ENCODE measurements at places on chromosomes 16 and 17.
A peak's percentile ranks its signal among the peaks of the same experiment; 100 is the strongest.

DNA sequence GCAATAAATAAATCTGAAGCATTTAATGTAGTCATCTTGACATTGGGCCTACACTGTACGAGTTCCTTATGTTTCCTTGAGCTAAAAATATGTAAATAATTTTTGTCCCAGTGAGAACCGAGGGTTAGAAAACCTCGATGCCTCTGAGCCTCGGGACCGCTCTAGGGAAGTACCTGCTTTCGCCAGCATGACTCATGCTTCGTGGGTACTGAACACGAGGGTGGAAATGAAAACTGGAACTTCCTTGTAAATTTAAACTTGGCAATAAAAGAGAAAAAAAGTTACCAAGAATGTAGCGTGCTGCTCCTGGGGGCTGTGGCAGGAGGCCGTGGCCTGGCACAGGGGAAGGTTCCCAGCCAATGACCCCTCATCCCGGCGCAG is 74.1 kb downstream of the SOCS1 start:
- no peak for DNase-seq

DNA sequence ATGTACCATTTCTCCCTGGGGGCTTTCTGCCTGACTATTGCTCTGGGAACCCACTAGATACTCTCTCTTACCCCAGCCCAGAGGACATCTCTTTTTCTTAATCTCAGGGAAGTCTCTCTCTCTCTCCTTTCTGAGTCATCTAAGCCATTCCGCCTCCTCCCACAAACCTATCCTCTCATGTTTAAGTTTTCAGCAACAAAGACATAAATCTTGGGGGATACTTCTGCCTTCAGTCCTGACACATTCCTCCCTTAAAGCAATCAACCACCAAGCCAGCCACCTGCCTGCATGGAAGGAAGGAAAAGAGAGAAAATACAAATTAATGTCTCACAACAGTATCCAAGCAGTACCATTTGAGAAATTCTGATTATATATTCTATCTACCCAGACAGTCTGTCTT is 128.8 kb downstream of the HS3ST2 start:
- DNase-seq = no peak

DNA sequence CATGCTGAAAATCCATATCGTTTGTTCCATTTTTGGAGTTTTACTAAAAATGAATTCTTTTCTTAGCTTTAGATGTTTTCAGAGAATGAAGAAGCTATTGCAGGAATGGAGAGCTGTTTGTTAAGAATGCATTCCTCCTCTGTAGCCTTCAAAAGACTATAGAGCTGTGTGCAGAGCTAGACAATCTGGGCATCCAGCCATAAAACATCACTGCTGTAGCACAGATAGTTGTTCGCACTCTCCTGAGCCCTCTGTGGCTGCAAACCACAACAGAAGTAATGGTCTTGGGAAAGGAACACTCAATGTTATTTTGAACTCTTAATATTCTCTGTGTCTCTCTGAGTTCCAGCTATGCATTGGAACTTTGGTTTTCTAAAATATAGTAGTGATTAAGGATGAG is 4.9 kb downstream of the TNRC6C start:
- peak; percentile 93 for DNase-seq

- DNase-seq = no peak
Measured at GRCh38 chr17:3911271-3912053, 4.8 kb downstream of the P2RX1 start.

GRCh38 chr16:52584354-52585320 is 37.7 kb upstream of the TOX3 start:
- DNase-seq = no peak

DNA sequence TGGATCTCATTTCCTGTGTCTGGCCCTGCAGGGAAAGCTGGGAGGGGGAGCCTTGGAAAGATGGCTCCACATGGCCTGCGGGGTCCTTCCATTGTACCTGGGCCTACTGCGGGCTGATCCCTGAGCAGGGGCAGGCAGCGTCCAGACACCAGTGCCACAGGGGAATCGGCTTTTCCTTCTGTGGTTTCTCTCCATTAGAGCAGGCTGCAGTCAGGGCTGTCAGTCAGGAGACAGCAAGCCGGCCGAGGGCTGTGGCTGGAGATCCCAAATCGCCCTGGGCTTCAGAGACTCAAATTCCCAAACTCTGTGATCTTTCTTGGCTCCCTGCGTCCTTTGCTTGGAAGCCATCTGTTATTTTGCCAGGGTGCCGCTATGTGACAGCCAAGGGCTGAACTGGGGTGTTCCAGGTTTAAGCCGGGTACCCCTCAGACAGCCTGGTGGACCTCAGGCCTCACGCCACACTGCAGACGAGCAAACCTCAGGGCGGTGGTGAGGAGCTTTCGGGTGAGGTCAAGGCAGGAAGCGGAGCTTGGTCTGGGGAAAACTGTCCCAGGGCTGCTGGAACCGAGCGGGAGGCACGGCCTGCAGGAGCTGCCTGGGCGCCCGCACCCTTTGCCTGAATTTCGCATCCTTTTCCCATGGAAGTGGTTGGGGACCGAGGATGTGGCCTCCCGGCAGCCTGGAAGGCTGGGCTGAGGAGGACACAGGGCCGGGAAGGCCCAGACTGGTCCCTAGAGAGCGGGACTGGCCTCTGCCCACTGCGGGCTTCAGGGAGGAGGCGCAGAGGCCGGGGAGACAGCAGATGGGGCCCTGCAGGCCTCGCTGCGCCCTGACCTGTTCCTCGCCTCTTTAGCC is 1.5 kb upstream of the CPNE7 start:
- DNase-seq = no peak

- DNase-seq = no peak
Measured at GRCh38 chr17:53092072-53092471, 730.7 kb upstream of the KIF2B start.

GRCh38 chr17:17833658-17834357 is 3.0 kb downstream of the SREBF1 start:
- no peak for DNase-seq

Measured in brain microvascular endothelial cell (primary cell).